Activated naive CD8-positive, alpha-beta T cell treated with anti-CD3 and anti-CD28 coated beads, Interleukin-2, amount 10 ng/mL, durations not matched to agents 7 days and 5 days (primary cell): ENCODE measurements at places on chromosomes 11 and 22.
A peak's percentile ranks its signal among the peaks of the same experiment; 100 is the strongest.

DNA sequence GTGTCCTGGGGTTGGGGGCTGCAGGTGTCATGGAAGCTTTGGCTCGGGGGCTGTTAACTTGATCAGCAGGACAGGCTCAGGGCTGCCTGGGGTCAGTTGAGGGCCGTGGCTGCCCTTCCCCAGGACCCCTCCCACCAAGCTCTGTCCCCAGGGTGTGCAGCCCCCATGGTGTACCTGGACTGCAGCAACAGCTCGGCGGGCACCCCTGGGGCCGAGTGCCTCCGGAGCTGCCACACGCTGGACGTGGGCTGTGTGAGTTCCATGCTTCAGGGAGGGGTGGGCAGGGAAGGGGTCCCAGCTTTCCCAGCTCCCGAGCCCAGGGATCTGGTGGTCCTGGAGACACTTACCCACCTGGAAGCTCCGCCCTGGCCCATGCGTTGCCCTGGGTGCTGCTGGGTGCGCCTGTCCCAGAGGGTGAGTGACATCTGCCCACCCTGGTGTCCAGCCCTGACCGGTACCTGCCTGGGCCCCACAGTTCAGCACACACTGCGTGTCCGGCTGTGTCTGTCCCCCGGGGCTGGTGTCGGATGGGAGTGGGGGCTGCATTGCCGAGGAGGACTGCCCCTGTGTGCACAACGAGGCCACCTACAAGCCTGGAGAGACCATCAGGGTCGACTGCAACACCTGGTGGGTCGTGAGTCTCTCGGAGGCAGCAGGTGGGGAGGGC, 11.3 kb downstream of the MUC5B start:
- DNase-seq, result no peak

DNA sequence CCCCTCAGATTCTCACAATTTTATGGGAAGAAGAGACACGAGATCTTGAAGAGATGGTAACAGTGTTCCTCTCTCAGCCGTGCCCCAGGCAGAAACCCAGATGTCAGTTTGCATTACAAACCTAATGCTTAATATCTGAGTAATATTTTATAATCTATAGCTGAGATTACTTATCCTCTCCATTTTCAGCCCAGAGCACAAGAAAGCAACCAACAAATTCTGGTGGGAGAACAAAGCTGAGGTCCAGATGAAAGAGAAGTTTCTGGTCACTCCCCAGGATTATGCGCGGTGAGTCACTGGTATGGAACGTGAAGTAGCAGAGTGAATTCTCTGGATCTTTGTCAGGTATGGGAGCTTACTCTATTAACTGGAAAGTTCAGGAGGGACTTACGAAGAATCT, 884 bp downstream of the CENATAC start:
- DNase-seq, result no peak

- DNase-seq, result peak; percentile 62
These were observed 3.9 kb downstream of the DBX1 start for GRCh38 chr11:20156280-20156875.

DNA sequence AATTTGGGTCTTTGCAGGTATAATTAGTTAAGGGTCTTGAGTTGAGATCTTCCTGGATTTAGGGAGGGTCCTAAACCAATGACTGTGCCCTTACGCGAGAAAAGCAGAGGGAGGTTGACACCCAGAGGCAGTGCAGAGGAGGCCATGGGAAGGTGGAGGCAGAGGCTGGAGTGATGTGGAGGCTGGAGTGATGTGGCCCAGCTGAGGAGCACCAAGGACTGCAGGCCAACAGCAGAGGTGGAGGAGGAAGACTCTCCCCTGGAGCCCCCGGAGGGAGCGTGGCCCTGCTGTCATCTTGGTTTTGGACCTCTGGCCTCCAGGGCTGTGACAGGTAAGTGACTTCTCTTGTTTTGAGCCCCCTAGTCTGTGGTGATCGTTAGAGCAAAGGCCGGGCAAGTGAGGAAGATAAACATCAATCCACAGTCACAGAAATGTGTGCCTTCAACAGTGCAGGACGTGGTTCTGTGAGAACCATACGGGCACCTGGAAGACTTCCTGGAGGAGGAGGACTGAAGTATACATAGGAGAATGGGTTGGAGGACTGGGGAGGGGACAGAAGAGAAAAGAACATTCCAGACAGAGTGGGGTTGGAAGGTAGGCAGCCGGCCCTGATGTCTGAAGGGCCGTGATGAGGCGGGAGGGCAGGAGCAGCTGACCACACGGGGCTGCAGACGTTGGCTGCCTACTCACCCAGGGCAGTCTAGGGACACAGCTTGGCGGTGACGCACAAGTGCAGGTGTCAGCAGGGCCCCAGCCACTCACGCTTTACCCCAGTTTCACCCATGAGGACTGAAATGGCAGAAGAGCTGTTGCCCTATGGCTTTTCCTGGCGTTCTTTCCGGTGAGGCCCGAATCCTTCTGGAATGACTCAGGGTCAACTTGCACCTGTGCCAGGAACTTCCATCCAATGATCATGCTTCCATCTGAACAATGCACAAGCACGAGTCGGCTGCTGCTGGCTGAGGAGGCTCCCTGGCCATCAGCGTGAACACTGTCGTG, 270.2 kb downstream of the CTTN start:
- no peak for DNase-seq

GRCh38 chr22:37378642-37379058, 48.6 kb downstream of the ELFN2 start:
- DNase-seq, result no peak

GRCh38 chr11:120205596-120206161, 5.2 kb upstream of the OAF start:
- DNase-seq, result no peak

DNA sequence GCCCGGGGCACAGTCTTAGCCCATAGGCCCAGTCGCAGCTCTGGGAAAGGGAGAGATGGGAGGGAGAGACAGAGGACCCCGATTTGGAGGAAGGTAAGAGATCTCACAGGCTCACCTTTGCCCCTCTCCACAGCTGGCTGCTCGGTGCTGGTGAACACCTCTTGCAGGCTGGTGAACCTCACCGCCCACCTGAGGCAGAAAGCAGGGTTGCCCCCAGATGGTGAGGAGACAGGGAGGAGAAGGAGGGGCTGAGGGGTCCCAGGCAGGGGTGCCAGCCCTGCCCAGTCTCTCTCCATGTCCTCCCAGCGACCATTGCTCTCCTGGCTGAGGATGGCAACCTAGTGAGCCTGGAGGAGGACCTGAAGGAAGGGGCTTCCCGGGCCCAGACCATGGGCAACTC, 1.2 kb downstream of the C22orf15 start:
- DNase-seq, result no peak

DNA sequence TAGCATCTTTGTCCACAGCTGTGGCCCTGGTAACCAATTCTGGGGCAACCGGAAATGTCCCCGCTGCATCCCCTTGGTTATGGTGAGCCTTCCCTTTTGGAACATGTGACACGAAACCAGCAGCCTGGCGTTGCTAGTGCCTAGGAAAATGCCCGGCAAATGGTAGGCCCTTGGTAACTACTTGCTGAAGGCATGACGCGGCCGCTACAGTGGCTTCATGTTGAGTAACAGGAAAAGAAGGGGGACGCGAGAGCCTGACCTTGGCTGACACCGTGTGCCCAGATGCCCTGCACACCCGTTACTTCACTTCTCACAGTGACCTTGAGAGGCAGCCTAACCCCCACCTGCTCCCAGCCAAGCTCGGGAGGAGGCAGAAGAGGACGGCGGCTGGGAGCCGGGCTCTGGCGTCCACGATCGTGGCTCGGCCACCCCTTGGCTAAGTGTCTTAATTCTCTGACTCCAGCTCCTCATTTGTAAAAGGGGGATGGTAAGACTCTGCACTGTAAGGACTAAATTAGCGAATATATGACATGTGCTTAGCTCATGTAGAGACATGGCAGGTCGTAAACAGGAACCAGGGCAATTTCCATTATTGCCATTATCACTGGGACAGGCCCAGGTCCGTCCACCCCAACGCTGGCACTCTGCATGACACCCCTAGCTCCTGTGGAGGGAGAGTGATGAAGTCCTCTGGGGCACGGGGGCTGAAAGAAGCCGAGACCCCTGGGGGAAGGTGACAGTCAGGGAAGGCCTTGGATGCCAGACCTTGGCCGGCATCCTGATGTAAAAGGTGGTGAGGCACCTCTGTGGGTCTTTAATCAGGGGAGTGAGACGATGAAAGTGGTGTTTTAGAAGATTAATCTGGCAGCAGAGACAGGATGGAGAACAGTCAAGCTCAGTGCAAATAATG, 18.9 kb downstream of the IFT27 start:
- DNase-seq, result no peak

DNA sequence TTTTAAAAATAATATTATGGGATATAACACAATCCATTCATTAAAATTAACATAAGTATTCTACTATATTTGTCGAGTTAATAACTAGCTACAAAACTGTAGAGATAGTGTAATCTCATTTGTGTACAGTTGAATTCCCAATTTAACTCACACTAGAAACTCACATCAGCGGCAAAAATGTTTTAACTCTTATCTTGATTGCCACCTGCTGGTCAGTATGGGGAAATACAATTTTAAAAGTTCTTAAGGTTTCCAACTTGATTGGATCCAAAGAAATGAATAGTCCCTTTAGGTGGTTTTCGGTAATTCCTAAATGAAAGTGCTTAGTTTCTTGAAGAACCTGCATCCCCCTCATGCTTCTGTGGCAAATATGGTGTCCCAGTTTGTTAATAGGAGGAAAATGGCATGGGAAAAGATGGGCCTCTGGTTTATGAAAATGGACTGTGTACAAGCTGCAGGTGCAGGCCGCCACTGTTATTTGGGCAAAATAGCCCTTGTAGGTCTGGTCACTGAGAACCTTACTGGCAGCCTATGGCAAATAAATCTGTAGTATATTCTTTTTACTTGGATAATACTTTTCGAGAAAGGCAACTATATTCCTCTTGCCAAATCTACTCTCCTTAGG, 33.7 kb upstream of the SLC17A6 start:
- DNase-seq, result no peak

DNA sequence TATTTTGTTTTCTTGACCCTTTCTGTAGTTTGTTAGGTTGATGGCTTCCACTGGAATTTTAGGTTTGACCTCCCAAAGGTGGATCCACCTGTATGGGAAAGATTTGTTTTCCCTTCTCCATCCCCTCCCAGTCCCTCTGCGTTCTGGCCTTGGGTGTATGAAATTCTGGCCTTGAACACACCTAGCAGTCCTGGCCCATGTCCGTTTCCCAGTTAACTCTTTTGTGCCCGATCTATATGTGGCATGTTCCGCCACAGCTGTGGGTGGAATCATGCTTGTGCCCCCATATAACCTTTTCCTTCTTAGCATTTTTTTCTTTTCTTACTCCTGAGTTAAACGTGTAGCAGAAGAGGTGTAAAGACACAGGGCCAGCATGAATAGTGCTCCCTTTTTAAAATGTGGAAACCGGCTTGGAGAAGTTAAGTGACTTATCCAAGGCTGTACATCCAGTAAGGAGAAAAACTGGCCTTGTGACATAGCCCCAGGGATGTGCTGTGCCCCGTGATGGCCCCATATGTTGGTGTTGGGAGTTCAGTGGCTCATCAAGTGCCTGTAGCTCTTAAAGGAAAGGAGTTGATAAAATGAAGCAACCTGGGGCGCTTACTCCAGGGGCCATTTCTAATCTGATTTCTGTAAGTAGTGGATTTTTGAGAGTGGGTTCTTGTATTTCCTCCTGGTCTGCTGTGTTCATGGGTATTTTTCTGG, 39.3 kb downstream of the ZNRF3 start:
- DNase-seq, result no peak

- no peak for DNase-seq
These were observed 179.9 kb upstream of the PLET1 start for GRCh38 chr11:112440518-112440917.

DNA sequence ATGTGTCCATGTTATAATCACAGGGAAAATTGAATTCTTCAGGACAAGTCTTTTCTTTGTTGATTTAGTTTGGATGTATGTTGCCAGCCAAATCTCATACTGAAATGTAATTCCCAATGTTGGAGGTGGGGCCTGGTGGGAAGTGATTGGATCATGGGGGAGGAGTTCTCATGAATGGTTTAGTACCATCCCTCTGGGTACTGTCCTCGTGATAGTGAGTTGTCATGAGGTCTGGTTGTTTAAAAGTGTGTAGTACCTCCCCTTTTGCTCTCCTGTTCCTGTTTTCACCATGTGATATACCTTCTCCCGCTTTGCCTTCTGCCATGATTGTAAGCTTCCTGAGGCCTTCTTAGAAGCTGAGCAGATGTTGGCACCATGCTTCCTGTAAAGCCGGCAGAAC, 100.3 kb downstream of the CCDC81 start:
- no peak for DNase-seq

GRCh38 chr11:115939731-115940421, 435.7 kb upstream of the CADM1 start:
- DNase-seq, result no peak

GRCh38 chr11:40235841-40236240, 1223.6 kb downstream of the LRRC4C start:
- DNase-seq, result no peak

DNA sequence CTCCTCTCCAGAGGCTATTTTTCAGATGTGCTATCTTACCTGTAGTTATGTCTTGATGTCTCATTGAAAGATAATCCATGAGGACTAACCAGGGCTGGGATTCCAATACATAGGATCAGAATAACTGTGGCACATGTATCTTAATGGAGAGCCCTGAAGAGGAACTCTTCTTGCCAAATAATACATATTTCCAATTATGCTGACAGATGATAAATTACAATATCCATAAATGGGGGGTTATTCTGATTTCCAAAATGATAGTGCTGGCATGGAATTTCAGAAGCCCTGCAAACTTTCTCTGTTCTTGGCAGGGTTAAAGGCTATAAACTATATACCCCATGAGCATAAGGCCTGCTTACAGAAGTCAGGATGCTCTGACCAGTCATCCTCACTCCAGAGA, 154.2 kb downstream of the ATG16L2 start:
- no peak for DNase-seq

DNA sequence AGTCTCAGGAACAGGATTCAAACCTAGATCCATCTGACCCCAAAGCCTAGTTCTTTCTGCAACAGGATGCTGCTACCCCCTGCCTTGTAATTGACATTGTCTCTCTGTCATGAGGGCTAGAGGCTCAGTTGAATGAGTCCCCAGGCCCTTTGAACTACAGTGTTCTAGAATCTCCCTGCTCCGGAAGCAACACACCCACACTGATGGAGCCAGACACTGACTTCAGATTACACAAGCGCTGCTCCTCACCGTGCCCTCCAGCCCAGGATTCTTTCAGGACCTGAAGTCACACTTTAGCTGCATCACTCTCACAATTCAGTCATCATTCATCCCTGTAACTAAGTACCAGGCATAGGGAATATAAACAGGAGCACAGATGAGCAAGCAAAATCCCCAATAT, 69.6 kb downstream of the RAB30 start:
- no peak for DNase-seq
